ENCODE measurements at places on chromosomes 7 and 10.

GRCh38 chr10:51162002-51162401 is 87.7 kb downstream of the PRKG1 start:
- no peak for DNase-seq

GRCh38 chr7:71776726-71777125 is 635.4 kb downstream of the CALN1 start:
- no peak for DNase-seq

- no peak for DNase-seq
Observed at GRCh38 chr7:22979861-22980260, 34.1 kb downstream of the HYCC1 start.

GRCh38 chr7:65509368-65510186 is 135.9 kb downstream of the ZNF92 start:
- no peak for DNase-seq

GRCh38 chr10:97849687-97850402 is at the start of gene GOLGA7B:
Gene GOLGA7B, plus strand, starts transcription at chr10:97849843. Its CDS starts 461 bp downstream, at chr10:97850304.
- peak; percentile 34 for DNase-seq

GRCh38 chr7:128135515-128136214 is 104.4 kb upstream of the LRRC4 start:
- peak; percentile 41 for DNase-seq

- DNase-seq = no peak
Observed at GRCh38 chr10:25078658-25079431, 62.4 kb downstream of the THNSL1 start.

DNA sequence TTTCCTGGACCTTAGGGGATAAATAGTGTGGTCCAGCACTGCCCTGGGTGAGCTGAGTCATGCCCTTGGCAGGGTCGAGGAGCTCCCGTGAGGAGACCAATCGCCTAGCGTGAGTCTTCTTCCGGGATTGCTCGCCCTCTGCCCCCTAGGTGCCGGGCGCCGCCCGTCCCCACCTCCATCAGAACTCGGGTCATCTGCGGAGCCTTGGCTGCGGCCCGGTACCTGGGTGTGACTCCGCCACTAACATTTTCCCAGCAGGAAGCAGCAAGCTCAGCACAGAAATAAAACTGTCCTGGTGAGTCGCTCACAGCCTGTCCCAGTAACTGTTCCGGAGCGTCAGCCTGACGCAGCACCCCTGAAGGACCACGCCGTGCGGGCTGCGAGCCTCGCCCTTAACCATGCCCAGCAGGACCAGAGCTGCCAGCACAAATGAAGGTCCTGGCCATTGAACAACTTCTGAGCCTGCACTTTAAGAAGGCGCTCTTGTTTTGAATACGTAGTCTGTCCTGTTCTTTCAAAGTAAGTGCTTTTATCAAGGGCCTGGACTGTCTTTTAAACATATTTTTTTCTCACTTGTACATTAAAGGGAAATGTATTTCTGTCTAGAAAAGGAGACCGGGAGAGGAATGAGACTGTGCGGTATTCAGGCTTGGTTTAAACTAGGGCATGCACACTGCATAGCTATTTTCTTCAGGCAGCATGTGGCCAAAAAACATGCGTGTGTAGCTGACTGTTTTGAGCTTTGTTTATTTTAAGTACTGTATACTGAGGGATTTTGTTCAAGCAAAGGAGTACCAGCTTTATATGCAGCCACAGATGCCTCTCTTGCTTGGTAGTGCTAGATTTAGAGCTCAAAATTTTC is 136.7 kb downstream of the HECW1 start:
- DNase-seq = no peak

- DNase-seq = no peak
Observed at GRCh38 chr10:61941202-61941681, 39.7 kb downstream of the ARID5B start.

GRCh38 chr10:6615971-6616370 is 35.9 kb upstream of the PRKCQ start:
- DNase-seq = no peak

- DNase-seq = no peak
Observed at GRCh38 chr10:106680061-106680460, 484.4 kb downstream of the SORCS1 start.

DNA sequence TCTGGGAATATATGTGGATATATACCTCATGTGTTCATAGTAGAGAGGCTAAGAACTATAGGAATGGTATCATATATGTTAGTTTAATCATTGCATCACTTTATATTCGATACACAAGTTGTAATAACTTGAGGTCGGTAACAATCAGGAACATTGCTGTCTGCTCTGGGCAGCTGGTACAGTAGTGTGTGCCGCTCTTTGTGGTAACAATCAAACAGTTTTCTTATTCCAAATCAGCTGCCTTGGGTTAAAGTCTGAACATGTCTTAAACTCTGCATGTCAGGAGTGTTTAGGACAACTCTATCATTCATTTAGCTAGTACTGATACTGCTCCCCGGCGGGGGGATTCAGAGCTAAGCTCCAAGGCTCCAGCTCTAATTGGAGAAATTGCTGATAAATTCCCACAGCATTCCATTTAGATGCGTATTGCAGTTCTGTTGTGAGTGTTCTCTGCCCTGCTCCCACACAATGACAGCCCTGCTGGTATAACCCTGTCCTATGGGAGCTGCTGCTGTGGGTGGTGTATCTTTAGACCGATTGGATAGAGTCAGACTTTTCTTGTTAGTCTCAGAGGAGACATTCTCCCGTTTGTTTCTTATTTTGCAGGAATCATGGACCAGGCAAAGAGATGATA is 707.5 kb upstream of the FZD8 start:
- no peak for DNase-seq

Data from stimulated activated CD8-positive, alpha-beta memory T cell treated with anti-CD3 and anti-CD28 coated beads, Interleukin-15, amount 100 ng/mL, for 48 hours (primary cell).